ENCODE measurements at places on chromosomes 4 and X. TPM values are rescaled to one million over a fixed set of nuclear protein-coding genes. Genes with fewer than 3 reads are reported as not detected.
A peak's percentile ranks its signal among the peaks of the same experiment; 100 is the strongest.

DNA sequence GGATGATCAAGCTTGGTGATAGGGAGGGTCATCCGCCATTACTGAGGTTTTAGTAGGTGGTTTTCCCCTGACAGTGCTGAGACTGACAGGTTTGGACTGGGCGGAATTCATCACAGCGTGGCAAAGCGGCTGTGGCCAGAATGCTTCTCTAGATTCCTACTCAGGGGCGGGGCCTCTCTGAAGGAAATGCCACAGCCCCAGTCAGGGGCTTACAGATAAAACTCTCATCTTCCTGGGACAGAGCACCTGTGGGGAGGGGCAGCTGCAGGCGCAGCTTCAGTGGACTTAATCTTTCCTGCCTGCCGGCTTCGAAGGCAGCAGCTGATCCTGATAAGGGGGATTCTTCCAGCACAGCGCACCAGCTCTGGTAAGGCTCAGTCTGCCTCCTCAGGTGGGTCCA is 316.7 kb downstream of the RPA4 start:
- H3K4me1 ChIP-seq: peaks cover 8% of the 10 kb centered on the region
- no peak overlapping the region for H3K4me3 ChIP-seq
- H3K27me3 ChIP-seq: no peaks in the 10 kb centered on the region
- no peak for DNase-seq
- no peak overlapping the region for H3K27ac ChIP-seq
- no peaks in the 10 kb centered on the region for H3K36me3 ChIP-seq

GRCh38 chr4:48340276-48340964 is 909 bp upstream of the SLAIN2 start:
- peak overlapping the region; percentile 85 for H3K4me3 ChIP-seq
- H3K27me3 ChIP-seq: no peaks in the 10 kb centered on the region
- H3K36me3 ChIP-seq: peaks cover 23% of the 10 kb centered on the region
- peak overlapping the region; percentile 63 for H3K27ac ChIP-seq

DNA sequence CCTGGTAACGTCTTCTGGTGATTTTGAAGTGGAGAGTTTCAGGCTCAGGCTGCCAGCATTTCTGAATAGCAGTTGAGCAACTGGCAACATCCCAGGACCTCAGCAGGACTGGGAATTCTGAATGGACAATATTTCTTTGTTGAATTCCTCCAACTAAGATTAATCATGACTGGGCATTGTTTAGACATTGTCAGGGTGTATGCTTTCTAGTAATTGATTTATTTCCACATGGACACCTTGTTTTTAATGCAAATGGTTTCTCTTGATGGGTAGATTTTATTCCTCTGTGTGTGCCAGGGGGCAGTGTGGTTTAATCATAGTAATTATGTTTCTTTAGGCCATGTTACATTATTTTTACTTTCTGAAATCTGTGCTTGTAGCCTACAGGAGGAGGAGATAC is 1004.7 kb upstream of the LCORL start:
- no peak for DNase-seq
- no peak overlapping the region for H3K4me3 ChIP-seq
- no peaks in the 10 kb centered on the region for H3K4me1 ChIP-seq
- no peaks in the 10 kb centered on the region for H3K36me3 ChIP-seq

- H3K27me3 ChIP-seq: no peaks in the 10 kb centered on the region
- DNase-seq: no peak
- no peaks in the 10 kb centered on the region for H3K36me3 ChIP-seq
- H3K27ac ChIP-seq: no peak overlapping the region
- H3K4me3 ChIP-seq: no peak overlapping the region
- H3K4me1 ChIP-seq: peaks cover 53% of the 10 kb centered on the region
Observed at GRCh38 chr4:185711726-185712125, 100.3 kb downstream of the SORBS2 start.

DNA sequence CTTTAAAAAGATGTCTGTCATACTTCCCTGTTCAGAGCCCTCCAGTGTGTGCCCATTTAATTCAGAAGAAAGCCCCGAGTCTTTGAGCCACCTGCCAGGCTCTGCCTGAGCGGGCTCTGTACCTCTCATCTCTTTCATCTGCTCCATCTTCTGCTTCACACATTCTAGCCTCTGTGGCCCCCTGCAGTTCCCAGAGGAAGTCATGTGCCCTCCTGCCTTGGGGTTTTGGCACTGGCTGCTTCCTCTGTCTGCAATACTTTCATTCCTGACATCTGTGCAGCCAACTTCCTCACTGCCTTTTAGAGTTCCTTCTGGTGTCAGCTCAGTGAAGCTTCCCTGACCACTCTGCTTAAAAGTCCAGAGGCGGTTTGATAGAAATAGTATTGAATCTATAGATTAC is 6.2 kb upstream of the STK32B start:
- H3K36me3 ChIP-seq: no peaks in the 10 kb centered on the region
- no peak overlapping the region for H3K27ac ChIP-seq
- DNase-seq: no peak
- H3K4me3 ChIP-seq: no peak overlapping the region
- no peaks in the 10 kb centered on the region for H3K27me3 ChIP-seq

DNA sequence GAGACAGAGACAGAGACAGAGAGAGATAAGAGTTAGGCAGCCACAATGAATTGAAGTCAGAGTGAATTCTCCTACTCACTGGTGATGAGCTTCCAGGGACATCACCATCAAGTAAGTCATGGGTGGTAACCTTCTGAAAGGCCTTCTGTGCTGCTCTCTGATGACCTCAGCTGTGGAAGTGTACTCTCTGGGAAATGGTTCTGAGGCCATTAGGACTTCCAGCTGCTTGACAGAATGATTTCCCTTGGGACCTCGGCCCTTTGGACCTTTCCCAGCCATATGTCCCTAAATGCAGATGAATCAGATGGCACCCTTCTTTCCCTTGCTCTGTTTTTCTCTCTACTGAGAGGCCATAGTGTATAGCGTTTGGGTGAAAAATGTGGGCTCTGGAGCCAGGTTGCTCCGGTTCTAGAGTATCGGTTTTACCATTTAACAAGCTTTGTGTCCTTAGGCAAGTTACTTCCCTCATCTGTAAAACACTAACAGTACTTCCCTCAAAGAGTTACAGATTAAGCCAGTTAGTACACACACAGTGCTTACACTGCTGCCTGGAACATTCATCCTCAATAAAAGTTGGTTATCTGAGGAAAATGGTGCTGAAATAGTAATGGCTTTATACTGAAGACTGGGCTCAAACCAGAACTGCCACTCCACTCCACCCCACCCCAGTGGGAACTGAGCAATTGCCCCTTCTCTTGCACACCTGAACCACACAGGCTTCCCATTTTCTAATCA is 7.6 kb downstream of the SEPTIN11 start:
- no peaks in the 10 kb centered on the region for H3K27me3 ChIP-seq
- DNase-seq: no peak
- no peak overlapping the region for H3K4me3 ChIP-seq

Gene FAM193A
- total RNA-seq: 20.0 TPM

Gene CNKSR2
- total RNA-seq: not detected

Gene LANCL3
- 2.2 TPM for total RNA-seq

Gene LONRF3
- total RNA-seq: 6.7 TPM

Data from Calu3 (cell line).